Chondrocyte (in vitro differentiated cells): ENCODE measurements at places on chromosomes 11 and 22. TPM values are rescaled to one million over a fixed set of nuclear protein-coding genes. Genes with fewer than 3 reads are reported as not detected.

The APOA1 gene
- not detected in 3 replicates for total RNA-seq

The IGLL1 gene
- not detected in 3 replicates for total RNA-seq

The FXYD6 gene
- total RNA-seq = 0.53 to 3.0 TPM (median 2.8 TPM) in 3 replicates

The GGTLC3 gene
- total RNA-seq = 0.42 TPM in 1 of 3 replicates, not detected in the others

The STK33 gene
- total RNA-seq = 3.0 to 4.5 TPM (median 3.4 TPM) in 3 replicates

The CD3E gene
- not detected in 3 replicates for total RNA-seq

DNA sequence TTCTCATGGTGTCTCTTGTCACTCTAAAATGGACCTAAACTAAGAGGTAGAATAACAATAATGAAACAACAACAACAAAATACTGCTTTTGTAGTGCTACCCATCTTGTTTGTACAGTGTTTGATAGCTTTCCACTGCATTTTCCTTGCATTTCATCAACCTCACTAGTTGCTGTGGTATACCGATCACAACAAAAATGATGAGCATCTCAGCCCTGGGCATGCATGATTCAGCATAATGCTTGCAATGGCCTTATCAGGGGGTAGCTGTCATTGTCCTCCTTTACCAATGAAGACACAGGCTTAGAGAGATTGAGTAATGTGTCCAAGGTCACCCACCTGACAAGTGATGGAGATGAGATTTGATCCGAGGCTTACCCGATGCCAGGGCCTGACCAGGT lies 682.5 kb downstream of the NTM start:
- no peaks in the 10 kb centered on the region for H3K27me3 ChIP-seq
- no peaks in the 10 kb centered on the region for H3K36me3 ChIP-seq
- no peak for DNase-seq
- peaks cover 60% of the 10 kb centered on the region for H3K4me1 ChIP-seq
- no peak overlapping the region for H3K4me3 ChIP-seq

DNA sequence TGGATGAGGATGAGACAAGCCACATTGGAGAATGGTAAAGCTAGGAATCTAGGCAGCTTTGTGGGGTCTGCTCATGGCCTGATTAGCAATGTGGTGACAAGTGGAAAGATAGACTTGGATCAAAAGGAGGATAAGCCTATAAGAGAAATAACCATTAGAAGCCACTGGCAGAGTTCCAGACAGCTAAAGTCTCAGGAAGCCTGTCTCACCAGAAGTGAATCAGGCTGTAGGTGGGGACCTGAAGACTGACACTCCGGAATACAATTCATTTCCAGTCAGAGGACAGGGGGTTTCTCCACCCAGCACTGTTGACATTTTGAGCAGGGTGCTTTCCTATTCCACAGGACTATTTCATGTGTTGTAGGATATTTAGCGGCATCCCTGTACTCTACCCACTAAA lies 129.7 kb downstream of the ARHGAP42 start:
- H3K27ac ChIP-seq = no peak overlapping the region
- H3K36me3 ChIP-seq = no peaks in the 10 kb centered on the region
- H3K27me3 ChIP-seq = no peaks in the 10 kb centered on the region
- H3K4me3 ChIP-seq = no peak overlapping the region
- DNase-seq = no peak

GRCh38 chr11:121211626-121212025 lies 80.9 kb upstream of the SC5D start:
- H3K36me3 ChIP-seq = no peaks in the 10 kb centered on the region
- H3K27me3 ChIP-seq = peaks cover 15% of the 10 kb centered on the region
- DNase-seq = no peak

- H3K36me3 ChIP-seq = no peaks in the 10 kb centered on the region
- H3K4me1 ChIP-seq = peaks cover 5% of the 10 kb centered on the region
- H3K27me3 ChIP-seq = no peaks in the 10 kb centered on the region
- no peak for DNase-seq
- H3K4me3 ChIP-seq = no peak overlapping the region
These were observed 802.7 kb downstream of the METTL15 start for GRCh38 chr11:28910926-28911325.

- no peak overlapping the region for H3K27ac ChIP-seq
- peaks cover 49% of the 10 kb centered on the region for H3K27me3 ChIP-seq
- no peak for DNase-seq
- no peak overlapping the region for H3K4me3 ChIP-seq
These were observed 20.4 kb upstream of the LRRC55 start for GRCh38 chr11:57161351-57161750.

DNA sequence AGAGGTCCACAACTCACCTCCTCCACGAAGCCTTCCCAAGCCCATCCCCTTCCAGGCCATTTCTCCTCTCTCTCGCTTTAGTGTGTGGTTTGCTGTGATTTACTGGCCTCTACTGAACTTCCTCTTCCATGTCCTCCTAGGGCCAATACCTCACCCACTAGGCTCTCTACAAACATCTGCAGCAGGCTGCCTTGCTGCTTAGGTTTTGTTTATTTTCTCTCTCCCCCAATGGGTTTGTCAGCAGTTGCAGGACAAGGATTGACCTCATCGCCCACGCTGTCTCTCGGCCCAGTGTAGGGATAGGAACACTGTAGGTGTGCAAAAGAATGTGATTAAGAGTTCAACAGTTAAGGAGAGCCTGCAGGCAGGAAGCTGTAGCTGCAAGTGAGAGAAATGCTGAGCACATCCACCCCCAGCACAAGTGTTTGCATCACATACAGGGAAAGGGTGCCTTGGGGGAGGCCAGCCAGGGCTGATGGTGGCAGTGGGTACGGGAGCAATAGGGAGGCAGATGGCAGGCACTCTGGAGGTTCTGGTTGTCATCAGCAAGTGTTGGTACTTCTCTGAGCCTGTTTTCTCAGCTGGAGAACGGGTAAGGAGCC lies 1.4 kb downstream of the PC start:
- peak overlapping the region; percentile 75 for H3K4me3 ChIP-seq
- H3K4me1 ChIP-seq = peaks cover 31% of the 10 kb centered on the region
- H3K36me3 ChIP-seq = peaks cover 2% of the 10 kb centered on the region
- DNase-seq = no peak
- no peaks in the 10 kb centered on the region for H3K27me3 ChIP-seq
- H3K27ac ChIP-seq = peak overlapping the region; percentile 82

GRCh38 chr11:13338427-13339069 lies 61.0 kb downstream of the BMAL1 start:
- H3K27me3 ChIP-seq = no peaks in the 10 kb centered on the region
- no peaks in the 10 kb centered on the region for H3K36me3 ChIP-seq
- H3K27ac ChIP-seq = peak overlapping the region; percentile 94
- DNase-seq = no peak
- H3K4me3 ChIP-seq = peak overlapping the region; percentile 68

DNA sequence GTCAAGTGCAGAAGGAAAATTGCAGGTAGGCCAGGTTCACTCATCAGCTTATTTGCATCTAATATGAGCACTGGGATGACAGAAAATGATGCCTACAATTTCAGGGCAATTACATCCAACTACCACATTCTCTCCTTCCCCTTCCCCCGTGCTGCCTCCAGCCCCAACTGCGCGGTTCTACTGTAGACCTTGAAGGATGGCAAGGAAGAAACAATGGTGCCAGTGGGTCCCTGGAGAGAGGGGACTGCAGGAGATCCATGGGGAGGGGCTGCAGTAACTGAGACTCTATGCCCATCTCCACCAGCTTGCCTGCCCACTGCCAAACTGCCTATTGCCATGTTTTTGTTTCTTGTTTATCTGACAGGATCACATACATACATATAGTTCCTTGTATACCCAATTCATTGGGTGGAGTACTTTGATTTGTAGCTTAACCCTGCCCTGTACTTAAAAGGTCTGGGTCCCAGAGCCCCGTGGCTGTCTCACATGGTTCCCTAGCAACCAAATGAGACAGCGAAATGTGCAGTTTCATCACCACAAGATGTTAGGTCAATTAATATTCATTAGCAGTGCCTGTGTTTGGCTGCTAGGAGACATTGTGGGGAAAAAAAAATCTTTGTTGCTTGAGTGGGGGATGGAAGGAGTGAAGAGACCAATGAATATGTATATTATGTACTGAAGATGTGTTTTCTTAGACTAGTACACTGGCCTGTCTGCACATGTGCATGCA lies 253.5 kb upstream of the PLET1 start:
- DNase-seq = no peak
- H3K4me3 ChIP-seq = no peak overlapping the region
- H3K36me3 ChIP-seq = peaks cover 1% of the 10 kb centered on the region
- H3K27ac ChIP-seq = no peak overlapping the region
- peaks cover 20% of the 10 kb centered on the region for H3K27me3 ChIP-seq
